ENCODE measurements at places on chromosomes 16 and 17.

GRCh38 chr16:5905935-5906334, 808.3 kb upstream of the EEF2KMT start:
- no peak for DNase-seq

GRCh38 chr17:65489413-65490155, 71.9 kb downstream of the AXIN2 start:
- no peak for DNase-seq

DNA sequence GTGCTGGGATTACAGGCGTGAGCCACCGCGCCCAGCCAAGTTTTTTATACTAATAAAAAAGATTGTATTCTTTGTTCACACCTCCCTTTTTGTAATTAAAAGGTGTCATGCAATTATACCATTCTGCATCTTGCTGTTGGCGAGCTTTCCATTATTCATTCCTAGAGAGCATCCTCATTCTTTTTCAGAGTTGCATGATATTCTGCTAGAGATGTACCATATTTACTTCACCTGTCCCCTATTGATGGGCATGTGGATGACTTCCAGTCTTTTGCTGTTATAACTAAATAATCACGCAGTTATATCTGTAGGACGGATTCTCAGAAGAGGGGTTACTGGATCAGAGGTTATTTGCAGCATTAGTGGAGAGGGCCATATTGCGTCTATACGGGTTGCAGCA, 17.0 kb downstream of the SGSM2 start:
- DNase-seq, result no peak

- no peak for DNase-seq
Measured at GRCh38 chr17:21089933-21090901, 36.5 kb upstream of the DHRS7B start.

- DNase-seq, result no peak
Measured at GRCh38 chr17:65028545-65028843, 28.0 kb downstream of the GNA13 start.

- no peak for DNase-seq
Measured at GRCh38 chr17:4788159-4788806, 481 bp upstream of the GLTPD2 start.

DNA sequence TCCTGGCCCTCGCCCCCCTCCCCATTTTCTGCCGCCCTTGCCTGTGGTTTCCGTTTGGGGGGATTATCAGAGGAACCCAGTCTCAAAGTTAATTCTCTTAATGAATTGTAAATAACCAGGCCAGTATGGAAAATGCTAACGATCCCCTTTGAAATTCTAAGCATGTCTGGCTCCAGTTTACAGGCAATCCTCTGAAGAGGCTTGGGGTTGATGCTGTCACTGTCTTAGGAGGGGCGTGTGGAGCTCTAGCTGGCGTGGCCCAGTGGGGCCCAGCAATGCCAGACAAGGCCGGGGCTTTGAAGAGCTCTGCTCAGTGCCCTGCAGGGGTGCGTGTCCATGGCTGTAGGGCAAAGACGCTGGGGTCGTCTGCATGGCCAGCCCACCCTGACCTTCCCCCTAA, 164.6 kb downstream of the CYLD start:
- DNase-seq, result no peak

DNA sequence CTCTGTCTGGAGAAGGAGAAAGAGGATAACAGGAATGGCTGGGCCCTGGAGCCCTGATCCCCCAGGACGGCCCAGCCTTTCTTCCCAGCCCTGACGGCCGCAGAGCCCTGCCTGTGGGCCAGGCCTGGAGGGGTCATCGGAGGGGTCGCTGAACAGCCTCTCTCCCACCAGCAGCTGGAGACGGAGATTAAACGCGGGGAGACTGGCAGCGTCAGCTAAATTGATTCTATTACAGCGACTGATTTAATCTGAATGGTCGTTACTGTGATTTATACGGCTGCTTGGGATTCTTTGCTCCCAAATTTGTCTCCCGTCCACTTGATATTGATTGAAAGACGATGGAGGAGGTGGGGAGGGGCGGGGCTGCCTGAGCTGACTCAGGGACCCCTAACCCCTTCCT, 7.1 kb upstream of the CDH15 start:
- no peak for DNase-seq

DNA sequence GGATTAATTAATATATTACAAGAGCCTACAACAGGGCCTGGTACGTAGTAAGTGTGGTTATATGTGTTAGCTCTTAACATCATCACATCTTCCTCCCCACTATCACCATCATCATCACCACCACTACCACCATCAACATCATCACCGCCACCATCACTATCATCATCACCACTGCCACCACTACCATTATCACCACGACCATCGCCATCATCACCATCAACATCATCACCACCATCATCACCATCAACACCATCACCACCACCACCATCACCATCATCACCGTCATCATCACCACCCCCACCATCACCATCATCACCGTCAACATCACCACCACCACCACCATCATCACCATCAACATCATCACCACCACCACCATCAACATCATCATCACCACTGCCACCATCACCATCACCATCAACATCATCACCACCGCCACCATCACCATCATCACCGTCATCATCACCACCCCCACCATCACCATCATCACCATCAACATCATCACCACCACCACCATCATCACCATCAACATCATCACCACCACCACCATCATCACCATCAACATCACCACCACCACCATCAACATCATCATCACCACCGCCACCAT, 7.8 kb upstream of the IL4R start:
- DNase-seq, result no peak

GRCh38 chr16:69322343-69322742, 8.0 kb downstream of the PDF start:
- no peak for DNase-seq

DNA sequence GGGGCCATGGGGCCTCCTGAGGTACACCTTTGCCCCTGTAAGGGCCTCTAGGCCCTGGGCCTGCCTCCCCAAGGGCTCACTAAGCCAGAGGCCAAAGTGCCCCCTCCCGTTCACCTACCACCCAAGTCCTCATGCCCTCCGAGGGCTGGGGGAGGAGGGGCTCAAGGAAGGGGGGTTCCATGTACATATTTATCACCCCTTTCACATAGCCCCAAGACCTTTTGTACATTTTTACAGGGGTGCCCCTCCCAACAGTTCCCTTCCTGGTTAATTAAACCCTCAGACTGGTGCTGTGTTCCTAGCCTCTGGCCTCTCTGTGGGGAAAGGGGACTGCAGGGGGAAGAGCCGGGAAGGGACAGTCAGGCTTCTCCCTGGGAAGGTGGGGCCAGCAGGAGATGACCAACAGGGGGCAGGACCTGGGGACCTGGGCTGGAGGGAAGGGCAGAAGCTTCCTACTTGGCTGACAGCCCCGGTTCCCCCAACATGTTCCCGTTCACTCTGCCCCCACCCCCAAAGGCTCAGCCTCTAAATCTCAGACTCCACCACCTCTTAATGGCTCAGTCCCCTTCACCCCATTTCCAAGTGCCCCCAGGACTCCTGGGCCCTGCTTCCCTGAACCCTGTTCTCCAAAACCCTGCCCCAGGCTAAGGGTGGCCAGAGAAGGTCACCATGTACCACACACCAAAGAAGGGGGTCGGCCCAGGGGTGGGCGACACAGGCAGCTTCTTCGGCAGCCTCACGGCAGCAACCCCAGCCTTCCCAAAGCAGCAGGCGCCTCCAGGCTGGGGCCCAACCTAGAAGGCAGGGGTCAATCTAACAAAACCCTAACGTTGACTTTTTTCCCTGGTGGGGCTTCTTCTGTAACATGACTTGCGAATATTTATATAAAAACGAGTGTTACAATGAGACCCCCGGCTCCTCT, 11.9 kb downstream of the FBRS start:
- no peak for DNase-seq

- no peak for DNase-seq
Measured at GRCh38 chr17:13024016-13024415, 6.2 kb upstream of the ELAC2 start.

- no peak for DNase-seq
Measured at GRCh38 chr16:4795181-4795827, at the start of gene SMIM22. SMIM22 (plus strand) TSS chr16:4795369; CDS start chr16:4795735, 366 bp downstream.

- DNase-seq, result no peak
Measured at GRCh38 chr17:78462148-78462547, 83.7 kb downstream of the PGS1 start.

DNA sequence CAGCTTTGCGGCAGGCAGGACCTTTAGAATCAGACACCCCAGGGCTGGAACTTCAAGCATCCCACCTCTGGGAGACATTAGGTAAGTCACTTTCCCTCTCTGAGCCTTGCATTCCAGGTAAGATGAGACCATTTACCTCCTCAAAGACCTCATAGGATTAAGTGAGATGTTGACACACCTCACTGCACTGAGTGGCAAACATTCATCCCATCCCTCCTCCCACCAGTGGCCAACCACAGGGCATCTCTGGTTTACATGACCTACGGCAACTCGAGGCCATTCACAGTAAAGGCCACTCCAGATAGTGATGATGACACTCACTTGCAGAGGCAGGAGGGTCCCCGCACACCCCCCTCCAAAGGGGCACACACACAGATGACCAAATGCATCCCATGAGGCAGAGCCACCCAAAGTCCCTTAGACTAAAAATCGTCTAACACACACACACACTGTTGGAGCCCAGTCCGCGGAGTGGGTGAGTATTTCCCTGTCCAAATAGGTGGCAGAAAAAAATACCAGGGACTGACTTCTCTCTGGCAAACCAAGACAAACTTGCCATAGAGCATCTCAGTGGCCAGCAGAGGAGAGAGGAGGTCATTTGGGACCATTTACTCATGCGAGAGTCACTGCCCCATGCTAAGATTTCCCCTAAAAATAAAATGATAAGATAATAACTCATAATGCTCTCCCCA, 454.9 kb downstream of the SOX9 start:
- no peak for DNase-seq

GRCh38 chr17:34166352-34166751, 88.7 kb upstream of the CCL2 start:
- no peak for DNase-seq

GRCh38 chr16:11520442-11520841, 66.3 kb downstream of the LITAF start:
- DNase-seq, result no peak

- peak; percentile 81 for DNase-seq
Measured at GRCh38 chr17:64780096-64781013, 118.2 kb upstream of the SMURF2 start.

DNA sequence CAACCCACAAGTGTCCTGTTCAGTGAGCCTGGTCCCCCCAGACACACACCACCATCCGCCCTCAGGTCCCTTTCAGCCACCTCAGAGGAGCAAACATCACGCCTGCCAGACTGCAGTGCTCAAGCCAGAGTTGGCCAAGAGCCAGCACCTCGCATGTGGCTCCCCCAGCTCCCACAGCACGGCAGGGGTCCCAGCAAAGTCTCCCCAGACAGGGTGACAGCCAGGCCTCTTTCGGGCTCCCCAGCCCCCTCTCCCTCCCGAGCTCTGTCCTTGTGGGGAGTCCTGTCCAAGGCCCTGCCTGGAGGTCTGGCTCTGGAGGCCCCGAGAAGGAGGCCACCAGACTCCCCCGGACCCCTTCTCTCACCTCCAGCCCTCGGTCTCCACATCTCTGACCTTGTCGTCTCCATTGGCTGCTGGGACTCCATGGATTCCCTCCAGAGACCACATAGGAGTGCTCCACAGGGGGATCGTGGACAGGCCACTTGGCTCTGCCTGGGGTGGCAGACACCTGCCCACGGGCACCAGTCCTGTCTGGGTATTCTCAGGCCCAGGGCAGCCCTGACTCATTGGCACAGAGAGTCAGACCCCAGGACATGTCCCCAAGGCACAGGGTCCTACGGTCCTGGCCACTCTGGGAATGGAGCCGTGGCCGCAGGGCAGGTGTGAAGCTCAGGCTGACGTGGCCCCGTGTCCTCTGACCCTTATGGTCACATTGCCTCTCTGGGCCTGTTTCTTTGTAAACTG, 1.8 kb upstream of the MYADML2 start:
- no peak for DNase-seq

DNA sequence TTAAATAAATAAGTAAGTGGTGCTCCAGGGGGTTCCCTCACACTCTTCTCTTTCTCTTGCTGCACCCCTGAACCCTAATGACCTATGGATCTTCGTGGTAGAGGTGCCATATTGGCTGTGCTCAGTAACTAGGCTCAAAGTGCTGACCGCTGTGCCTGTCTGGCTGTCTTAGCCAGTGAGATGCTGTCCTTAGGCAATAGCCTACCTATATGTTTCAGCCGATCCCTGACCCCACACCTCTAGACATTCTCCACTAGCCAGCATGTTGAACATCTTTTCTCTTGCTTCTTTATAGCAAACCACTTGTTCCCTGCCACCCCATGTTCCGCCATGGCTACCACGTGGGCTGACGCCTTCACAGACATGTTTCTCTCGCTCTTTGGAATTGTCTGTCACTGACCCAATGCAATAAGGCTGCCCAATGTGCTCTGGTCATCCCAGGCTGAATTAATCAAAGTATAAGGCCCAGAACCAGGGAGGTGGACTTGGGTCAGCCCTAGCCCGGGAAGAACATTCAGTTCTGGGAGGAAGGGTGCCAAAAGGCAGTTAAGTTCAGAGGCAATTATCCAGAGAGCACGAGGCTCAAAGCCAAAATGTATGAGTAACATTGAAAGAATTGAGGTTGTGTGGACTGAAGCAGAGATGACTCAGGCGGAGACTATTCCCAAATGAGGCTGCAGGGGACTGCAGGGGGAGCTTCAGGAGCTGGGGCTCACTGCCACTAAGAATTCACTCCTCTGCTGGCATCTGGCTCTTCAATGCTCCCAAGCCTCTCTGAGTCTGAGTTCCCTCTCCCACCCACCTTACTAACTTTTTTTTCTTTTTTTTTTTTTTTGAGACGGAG, 28.7 kb upstream of the TNRC6A start:
- DNase-seq, result no peak

DNA sequence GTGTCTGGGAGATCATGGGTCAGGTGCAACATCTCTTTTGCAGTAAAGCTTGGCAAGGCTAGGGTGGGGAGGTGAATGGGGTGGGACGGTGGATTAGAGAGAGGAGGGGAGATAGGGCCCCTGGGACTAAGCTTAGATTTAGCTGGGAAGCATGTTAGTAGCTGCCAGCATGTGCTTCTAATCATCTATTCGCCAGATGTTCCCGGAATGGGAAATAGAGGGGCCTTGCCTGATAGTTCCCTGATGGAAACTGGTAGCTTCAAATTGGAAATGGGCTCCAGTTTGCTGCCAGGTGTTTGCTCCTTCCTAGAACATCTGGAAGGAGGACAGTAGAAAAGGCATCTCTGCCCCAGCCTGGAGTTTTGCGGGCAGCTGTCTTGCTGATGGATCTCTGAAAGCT, 176.1 kb downstream of the CCDC182 start:
- no peak for DNase-seq

DNA sequence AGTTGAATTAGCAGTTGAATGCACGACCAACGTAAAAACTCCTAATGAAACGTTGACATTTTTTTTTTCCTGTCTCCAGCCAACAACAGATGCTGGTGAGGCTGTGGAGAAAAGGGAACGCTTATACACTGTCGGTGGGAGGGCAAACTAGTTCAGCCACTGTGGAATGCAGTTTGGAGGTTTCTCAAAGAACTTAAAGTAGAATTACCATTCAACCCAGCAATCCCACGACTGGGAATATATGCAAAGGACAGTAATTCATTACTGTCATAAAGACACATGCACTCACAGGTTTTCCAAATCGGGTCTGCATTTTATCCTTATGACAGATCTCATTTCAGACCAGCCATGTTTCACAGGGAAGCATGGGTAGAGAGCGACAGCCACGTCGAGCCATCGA, 3.5 kb upstream of the WFDC1 start:
- no peak for DNase-seq

- DNase-seq, result no peak
Measured at GRCh38 chr17:16875662-16876061, 96.3 kb downstream of the TNFRSF13B start.

Data from CD4-positive, alpha-beta T cell treated with Interleukin-4 for 1 hour (primary cell).